CD4-positive, CD25-positive, alpha-beta regulatory T cell (primary cell): ENCODE measurements at places on chromosomes 1 and 21. TPM values are rescaled to one million over a fixed set of nuclear protein-coding genes. Genes with fewer than 3 reads are reported as not detected.

GRCh38 chr1:208137193-208137592, 107.0 kb downstream of the PLXNA2 start:
- H3K27me3 ChIP-seq = peaks cover 2% of the 10 kb centered on the region
- H3K36me3 ChIP-seq = no peaks in the 10 kb centered on the region
- no peak overlapping the region for H3K4me3 ChIP-seq
- DNase-seq = no peak
- no peaks in the 10 kb centered on the region for H3K4me1 ChIP-seq

DNA sequence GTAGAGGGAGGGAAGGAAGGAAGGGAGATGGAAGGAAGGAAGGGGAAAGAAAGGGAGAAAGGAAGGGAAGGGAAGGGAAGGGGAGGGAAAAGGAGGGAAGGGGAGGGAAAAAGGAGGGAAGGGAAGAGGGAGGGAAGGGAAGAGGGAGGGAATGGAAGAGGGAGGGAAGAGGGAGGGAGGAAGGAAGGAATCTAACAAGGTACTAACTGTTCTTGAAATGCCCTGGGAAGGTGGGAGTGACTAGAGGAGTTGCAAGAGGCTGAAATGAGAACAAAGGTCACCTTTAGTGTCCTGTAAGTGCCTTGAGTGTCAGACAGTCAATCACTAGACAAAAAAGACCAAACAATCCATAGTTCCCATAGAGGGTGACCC, 2.3 kb upstream of the ATP2B4 start:
- no peak for DNase-seq
- no peaks in the 10 kb centered on the region for H3K36me3 ChIP-seq

OPN3 gene
- 3.3 TPM for total RNA-seq

AIM2 gene
- 6.2 TPM for total RNA-seq

DNA sequence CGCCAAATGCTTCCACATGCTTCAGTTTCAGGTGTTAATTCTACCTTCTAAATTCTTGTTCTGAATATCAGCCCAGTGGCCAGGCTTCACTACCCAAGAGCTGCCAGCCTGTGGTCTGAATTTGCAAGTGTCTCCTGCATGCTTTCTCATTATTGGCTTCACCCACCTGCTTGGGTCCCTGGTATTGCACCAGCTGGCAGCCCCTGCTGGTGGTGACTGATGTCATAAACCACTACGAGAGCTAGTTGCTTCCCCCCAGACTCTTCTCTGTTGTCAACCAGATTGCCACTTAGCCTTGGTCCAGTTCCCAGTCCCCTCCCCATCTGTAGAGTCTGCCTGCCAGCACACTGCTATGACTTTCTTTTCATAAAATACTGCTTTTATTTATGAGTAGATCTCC, 197.7 kb upstream of the DUSP10 start:
- H3K27me3 ChIP-seq = no peaks in the 10 kb centered on the region
- H3K27ac ChIP-seq = no peak overlapping the region
- H3K4me1 ChIP-seq = no peaks in the 10 kb centered on the region
- H3K4me3 ChIP-seq = no peak overlapping the region
- H3K36me3 ChIP-seq = no peaks in the 10 kb centered on the region
- DNase-seq = no peak

- H3K27me3 ChIP-seq = no peaks in the 10 kb centered on the region
- H3K4me1 ChIP-seq = peaks cover 12% of the 10 kb centered on the region
- no peak overlapping the region for H3K4me3 ChIP-seq
- no peak overlapping the region for H3K27ac ChIP-seq
- no peak for DNase-seq
Measured at GRCh38 chr21:34523019-34523555, 11.1 kb upstream of the KCNE1 start.

DNA sequence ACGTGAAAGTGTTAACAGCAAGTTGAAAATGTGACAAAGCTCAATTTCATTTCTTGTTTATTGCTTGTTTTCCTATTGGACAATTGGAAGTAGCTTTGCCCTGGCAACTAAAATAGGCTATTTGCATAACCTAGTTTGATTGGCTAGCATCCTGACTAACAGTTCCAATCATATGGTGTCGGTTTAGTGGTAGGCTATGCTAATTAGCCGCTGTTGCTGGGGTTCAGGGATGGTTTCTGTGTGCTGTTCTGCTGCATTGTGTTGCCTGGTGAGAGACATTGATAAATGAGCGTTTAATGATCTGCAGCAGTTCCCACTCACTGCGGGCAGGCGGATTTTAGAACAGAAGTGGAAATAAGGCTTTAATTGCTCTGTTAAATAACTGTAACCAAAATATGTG, 68.5 kb downstream of the DYRK1A start:
- no peaks in the 10 kb centered on the region for H3K27me3 ChIP-seq
- H3K4me3 ChIP-seq = peak overlapping the region; percentile 22
- peaks cover 57% of the 10 kb centered on the region for H3K4me1 ChIP-seq
- peak; percentile 83 for DNase-seq
- H3K36me3 ChIP-seq = peaks cover 5% of the 10 kb centered on the region

GRCh38 chr21:42671778-42672593, 18.6 kb downstream of the PDE9A start:
- no peak for DNase-seq
- H3K36me3 ChIP-seq = no peaks in the 10 kb centered on the region
- H3K27ac ChIP-seq = no peak overlapping the region
- no peak overlapping the region for H3K4me3 ChIP-seq

CD1C gene
- total RNA-seq = not detected

DNA sequence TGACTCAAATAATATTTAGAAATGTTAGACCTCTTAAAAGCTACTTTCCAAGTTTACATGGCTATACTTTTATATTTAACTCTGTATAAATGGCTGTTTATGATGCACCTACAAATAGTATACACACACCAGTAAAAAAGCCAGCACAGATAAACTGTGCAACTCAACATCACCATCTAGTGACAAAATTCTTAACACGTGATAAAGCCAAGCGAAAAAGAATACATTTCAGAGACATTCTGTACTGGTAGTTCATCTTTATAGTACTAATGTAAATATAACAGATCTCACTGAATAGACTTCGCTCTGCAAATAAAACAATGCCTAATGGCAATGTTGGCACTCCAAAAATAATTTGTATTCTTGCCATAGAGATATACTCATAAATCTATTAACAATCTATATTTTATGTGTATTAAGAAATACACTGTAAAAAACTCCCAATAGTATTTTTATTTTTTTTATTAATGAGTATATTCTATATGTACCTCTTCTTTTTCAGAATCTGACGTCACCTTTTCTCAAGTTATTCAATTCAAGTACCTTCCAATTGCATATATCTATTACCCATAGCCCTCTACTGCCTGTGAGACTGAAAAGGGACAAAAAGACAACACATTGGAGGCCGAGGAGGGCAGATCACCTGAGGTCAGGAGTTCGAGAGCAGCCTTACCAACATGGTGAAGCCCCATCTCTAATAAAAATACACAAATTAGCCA, 100.2 kb downstream of the DPYD start:
- peak; percentile 6 for DNase-seq
- H3K36me3 ChIP-seq = peaks cover 3% of the 10 kb centered on the region
- H3K4me1 ChIP-seq = no peaks in the 10 kb centered on the region
- H3K27me3 ChIP-seq = no peaks in the 10 kb centered on the region
- no peak overlapping the region for H3K27ac ChIP-seq
